RPMI7951 (cell line): ENCODE measurements at places on chromosomes 2 and 18.

- no peak for DNase-seq
Observed at GRCh38 chr2:100703213-100703612, 116.7 kb upstream of the NPAS2 start.

DNA sequence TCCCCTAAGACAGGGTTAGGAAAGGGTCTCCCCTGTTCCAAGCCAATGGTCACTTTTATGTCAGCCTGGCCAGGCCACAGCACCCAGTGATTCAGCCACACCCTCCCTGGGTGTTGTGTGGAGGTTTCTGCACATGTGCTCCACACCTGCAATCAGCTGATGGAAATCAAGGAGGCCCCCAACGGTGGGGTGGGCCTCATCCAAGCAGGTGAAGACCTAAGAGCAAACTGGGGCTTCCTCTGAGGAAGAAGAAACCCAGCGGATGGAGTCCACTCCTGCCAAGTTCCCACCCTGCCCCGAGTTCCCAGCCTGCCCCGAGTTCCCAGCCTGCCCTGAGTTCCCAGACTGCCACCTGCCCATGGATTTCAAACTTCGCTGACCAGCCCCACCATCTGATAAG is 55.4 kb downstream of the KIF1A start:
- no peak for DNase-seq

GRCh38 chr2:140737006-140737405 is 1393.8 kb downstream of the LRP1B start:
- no peak for DNase-seq

GRCh38 chr2:241968417-241968816 is 98.9 kb downstream of the RTP5 start:
- DNase-seq: no peak

DNA sequence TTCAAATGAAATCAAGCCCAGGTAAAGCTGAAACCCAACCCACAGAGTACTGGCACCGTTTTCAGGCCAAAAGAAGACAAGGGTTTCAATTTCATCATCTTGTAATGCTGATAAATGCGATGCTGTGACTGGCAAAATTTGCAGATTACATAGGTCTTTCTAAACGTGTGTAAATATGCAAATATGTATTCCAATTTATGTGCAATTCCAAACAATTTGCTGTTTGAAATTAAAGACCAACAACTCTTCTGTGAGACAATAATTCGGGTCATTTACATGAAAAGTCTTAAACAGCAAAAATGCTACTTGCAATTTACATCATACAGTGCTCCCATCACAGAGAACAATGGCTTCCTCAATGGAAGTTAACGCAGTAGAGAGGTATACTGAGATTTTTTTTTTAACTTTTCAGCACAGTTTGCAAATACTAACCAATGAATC is 2.8 kb upstream of the ZNF532 start:
- DNase-seq: no peak

DNA sequence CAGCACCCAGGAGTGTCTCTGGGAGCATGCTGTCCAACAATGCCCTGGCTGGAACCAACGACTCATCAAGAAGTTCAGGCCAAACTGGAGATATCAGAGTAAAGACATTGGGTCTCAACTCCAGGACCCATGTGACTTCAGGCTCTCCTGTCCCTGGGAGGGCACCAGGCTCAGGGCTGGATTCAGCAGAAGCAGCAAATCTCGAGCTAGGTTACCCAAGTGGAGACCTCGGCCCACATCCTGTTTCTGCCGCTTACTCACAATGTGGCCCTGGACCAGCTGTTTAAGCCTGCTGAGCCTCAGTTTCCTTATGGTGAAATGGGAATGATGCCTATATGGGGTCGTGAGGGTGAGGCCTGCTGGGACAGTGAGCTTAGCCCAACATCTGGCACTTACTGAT is 9.3 kb upstream of the OTOF start:
- DNase-seq: no peak
